Spleen (tissue), 13 donors: ENCODE measurements at places on chromosomes 7 and 10. TPM values are rescaled to one million over a fixed set of nuclear protein-coding genes. Genes with fewer than 3 reads are reported as not detected.

GRCh38 chr7:19377611-19378344, 232.6 kb upstream of the FERD3L start:
- DNase-seq, result no peak

DNA sequence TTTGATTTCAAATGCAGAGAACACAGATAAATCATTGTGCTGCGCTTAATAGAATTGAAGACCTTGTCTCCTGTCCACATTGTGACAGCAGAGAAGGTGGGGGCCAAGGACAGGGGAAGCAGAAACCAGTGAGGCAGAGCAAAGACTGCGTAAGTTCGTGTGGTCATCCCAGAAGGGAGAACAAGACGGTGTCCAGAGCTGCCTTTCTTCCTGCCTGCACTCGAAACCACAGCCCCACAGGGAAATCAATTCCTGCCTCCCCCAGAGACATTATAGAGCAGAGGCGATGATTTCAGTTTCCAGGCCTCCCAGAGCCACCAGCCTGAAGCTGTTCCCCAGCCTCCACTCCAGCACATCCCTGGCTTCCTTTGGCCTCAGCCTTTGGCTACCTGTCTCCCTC, 39.7 kb upstream of the UCN3 start:
- DNase-seq, result no peak

DNA sequence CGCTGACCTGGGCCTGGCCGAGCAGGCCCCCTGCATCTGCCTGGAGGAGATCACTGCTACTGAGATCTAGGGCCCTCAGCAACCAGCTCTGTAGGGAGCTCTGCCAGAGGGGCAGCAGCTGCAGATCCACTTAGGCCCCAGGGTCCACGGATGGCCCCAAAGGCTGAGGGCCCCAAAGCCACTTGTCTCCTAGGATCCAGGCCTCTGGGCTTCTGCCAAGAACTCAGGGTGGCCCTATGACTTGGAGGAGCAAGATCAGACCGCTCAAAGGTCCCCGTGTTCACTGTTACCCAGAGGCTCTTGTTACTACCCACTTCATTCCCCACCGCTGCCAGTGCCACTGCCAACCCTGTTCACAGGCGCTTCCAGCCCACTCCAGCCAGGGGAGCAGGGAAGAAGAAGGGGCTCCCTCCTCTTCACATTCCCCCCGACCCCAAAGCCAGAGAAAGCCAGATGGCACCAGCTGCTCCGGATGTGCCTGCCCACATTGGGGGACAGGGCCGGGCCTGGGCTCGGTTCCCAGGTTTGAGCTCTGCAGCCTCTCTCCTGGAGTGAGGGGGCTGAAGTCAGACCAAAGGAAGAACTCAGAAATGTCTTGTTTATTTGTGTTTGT, 7.6 kb downstream of the LZTS2 start:
- no peak for DNase-seq

DNA sequence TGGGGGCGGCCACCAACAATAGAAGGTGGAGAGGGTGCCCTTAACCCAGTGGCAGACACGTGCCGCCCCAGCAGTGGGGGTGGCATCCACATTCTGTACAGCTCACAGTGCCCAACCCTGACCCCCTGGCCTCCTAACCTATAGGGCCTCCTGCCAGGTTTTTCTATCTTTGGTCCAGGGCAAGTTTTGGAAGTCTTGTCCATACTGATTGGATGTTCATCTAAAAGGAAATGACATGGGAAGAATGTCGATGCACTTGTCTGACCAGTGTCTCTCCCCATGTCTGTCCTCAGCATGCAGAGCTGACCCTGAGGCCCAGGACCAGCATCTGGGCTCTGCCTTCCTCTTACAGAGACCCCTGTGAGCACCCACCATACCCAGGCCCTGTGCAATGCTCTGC, 32.3 kb upstream of the ANTXRL start:
- DNase-seq, result no peak

Gene SEMA3C
- 1.1 TPM for polyA plus RNA-seq

Gene LRRN3
- 0.10 TPM for polyA plus RNA-seq

Gene KLHL7
- 8.8 TPM for polyA plus RNA-seq

Gene CNPY1
- polyA plus RNA-seq, result not detected

Gene OR2A42
- 0.06 TPM for polyA plus RNA-seq

Gene COL17A1
- polyA plus RNA-seq, result 2.0 TPM
